Right forelimb (tissue), 1 donor: ENCODE measurements at places on chromosomes 6 and 20.
A peak's percentile ranks its signal among the peaks of the same experiment; 100 is the strongest.

DNA sequence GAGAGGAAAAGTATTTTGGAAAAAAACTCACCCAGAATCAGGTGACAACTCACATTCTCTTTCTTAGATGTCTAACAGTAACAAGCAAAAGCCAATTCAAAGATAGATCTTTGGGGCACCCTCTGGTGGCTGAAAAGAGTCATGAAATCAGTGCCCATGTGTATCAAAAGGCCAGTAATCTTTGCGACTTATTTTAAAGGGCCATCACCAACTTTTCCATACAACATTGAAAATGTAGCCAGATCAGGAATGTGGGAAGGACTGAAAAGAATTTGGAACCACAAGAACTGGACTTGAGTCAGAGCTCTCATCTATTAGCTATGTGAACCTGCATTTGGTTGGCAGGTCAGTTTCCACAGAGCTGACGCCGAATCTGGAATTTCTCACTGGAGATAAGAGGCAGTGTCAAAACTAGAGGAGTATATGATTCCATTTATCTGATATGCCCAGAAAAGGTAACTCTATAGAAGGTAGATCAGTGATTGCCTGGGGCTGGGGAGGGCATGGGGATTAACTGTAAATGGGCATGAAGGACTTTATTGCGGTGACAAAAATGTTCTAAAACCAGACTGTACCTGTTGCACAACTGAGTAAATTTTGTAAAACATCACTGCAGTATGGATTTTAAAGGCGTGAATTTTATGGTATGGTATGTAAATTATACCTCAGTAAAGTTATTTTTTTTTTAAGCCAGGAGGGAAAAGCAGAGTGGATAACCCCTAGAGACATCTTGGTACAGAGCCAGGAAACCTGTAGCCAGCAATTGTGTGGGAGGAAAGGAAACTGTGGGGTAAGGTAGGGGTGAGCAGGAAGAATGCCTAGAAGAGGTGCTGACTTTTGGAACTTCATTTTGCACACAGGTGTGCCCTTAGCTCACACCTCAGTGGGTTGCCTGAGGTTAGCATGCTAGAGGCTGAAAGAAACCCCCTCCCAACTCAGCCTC lies 117.1 kb upstream of the ASF1A start:
- DNase-seq = peak; percentile 70

GRCh38 chr6:116500969-116501433 lies 10.4 kb upstream of the CALHM5 start:
- no peak for DNase-seq

DNA sequence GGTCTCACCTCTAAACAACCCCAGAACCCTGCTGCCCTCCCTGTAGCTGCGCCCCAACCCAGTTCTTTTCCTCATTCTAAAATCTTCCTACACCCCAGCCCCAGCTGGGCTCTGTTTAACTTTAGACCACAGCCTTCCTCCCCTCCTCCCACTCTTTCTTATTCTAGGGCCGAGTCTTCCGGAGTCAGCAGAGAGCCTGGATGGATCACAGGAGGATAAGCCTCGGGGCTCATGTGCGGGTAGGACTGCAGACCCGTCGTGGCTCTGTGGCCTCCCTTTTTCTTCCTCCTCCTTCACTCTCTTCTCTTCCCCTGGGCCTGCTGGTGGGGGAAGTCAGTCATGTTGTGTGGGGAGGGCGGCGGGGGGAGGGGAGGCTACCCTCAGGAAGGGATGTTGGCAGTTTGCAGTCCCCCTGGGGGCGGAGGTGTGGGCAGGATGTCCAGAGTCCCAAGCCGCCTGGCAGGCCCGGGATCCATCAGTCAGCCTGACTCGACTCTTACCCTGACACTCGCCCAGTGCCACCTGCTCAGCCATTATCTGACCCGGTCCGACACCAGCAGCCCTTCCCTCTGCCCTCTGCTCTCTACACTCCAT lies 8.1 kb downstream of the CAPN11 start:
- DNase-seq = no peak

GRCh38 chr6:4020822-4021132 lies 58.2 kb downstream of the FAM217A start:
- DNase-seq = no peak

DNA sequence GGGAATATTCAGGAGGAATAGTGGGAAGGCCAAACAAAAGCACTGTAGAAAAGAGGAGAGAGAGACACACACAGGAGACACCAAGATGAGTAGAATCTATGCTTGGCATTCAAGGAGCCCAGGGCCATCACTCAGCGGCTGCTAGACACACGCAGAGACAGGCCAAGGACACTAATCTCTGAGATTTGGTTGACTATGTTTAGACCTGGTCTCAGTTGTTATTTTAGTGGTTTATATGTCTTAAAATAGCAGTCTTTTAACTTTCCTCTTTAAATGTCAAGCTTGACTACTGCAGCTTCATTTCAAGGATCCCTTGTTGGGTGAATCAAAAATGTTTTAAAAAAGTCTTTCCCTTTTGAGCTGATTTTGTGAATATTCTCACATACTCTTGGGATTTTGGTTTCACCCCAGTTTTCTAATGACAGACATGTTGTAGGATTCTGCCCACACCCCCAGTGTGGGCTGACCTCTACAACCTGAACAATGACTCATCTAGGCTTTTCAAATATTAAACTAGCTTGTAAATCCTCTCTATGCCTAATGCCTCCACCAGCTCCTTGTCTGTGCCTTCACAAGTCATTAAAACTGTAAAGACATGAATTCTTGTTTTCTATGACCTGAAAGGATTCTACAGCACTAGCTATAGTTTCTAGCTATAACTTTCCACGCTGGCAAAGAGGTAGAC lies 142.7 kb upstream of the EXOC2 start:
- no peak for DNase-seq

DNA sequence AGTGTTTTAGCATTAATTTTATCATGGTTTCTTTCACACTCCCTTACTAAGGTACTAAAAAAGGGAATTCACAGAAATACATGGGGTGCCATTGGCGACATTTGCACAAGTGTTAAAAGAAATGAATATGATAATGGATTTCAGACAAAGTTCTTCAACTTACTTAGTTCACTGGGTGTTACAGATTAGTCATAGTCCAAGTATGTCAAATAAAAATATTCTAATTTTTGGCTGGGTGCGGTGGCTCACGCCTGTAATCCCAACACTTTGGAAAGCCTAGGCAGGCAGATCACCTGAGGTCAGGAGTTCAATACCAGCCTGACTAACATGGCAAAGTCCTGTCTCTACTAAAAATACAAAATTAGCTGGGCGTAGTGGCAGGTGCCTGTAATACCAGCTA lies 286.1 kb upstream of the TFAP2D start:
- DNase-seq = no peak

DNA sequence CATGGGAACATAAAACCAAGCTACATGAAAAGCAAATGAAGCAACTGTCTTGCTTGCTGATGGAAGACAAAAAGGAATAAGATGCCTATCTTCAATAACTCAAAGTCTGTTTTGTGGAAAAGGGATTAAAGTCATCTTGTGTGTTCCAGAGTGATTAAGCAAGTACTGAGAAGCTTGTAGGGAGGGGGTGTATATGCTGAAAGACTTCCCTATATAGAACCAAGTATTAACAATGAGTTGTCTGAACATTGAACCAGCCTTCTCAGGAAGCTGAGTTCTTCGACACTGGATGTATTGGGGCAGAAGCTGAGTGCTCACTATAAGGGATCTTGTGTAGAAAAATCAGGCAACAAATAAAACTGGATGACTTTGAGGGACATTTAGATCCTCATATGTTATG lies 451.8 kb downstream of the CD83 start:
- DNase-seq = no peak

DNA sequence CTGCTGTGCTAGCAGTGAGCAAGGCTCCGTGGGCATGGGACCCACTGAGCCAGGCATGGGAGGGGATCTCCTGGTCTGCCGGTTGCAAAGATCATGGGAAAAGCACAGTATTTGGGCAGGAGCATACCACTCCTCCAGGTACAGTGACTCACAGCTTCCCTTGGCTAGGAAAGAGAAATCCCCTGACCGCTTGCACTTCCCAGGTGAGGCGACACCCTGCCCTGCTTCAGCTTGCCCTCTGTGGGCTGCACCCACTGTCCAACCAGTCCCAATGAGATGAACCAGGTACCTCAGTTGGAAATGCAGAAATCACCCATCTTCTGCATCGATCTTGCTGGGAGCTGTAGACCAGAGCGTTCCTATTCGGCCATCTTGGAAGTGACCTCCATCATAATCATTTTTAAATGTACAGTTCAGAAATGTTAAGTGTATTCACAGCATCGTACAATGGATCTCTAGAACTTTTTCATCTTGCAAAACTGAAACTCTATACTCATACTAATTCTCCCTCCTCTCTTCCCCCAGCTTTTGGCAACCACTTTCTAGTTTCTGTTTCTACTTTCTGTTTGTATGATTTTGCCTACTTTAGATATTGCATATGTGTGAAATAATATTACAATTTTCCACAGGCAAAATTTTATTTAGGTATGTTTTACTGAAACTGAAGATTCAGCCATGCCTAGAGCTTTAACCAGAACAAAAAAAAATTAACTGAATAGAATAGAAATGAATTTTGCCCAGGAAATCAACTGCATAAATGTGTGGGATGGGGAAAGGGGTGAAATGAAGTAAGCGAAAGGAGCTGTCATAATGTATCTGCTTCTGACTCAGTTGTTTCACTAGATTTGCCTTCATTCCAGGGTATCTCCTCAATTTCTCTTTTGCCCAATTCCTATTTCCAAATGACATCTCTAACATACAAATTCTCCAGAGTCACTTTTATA lies 100.0 kb downstream of the RWDD2A start:
- DNase-seq = no peak

DNA sequence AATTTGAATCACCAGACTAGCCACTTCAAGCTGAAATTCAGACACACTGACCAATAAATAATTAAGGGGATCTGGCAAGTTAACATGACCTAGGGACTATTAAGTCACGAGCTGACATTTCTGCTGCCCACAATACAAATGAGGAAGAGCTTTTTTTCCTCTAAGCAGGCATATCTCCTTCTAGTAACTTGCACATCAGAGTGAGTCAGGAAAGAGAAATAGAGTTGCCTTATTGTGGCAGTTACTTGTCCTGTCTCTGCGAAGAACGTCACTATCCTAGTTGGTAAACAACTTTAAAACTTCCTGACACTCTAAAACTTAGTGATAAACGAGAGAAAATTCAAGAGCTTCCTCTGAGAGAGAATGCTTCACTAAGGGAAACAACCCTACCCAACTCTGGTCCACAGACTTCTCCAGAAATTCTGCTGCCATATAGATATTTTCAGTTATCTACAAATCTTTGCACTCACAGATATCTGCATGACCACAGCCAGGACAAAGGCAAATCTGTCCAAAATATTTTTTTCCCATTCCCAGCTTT lies 4.2 kb downstream of the PLA2G7 start:
- no peak for DNase-seq

GRCh38 chr20:50333131-50333670 lies 142.6 kb downstream of the CEBPB start:
- DNase-seq = no peak

DNA sequence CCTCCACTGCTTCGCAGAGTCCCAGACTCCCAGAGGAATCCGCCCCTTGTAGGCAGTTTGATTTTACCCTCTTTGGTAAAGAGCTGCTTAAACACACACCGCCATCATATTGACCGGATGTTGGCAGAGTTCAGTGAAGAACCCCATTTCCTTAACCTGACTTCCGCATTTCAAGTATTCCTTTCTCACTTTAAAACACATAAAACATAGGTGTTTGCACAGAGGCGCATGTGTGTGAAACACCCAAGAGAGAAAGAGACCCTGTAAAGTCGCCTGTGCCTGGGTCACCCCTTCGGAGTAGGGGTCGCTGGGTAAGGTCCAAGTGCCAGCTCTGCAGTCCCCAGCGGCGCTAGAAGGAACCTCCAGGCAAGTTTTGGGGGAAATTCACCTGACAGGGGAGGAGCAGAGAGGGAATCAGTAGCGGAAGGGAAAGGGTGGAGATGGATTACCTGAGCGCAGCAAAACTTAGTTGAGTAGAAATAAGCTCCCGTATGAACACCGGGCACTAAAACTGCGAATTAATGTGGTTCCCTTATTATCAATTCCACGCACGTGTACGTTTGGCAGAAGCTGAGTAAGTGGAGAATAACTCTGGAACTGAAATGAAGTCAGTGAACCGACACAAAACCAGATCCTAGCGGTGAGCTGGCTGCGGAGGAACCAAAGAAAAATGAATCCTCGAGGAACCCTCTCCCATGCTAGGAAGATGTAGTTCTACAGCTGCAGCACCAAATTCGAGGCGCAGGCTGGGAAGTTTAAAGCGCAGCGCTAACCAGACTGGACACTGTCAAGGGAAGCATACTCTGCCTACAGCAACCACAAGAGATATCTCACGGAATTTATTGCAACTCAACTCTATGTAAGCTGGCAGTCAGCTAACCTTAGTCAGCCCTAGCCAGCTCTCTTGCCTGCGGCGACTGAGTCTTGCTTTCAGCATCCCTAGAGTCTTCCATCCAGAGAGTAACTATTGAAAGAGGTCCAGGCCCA lies 3.5 kb upstream of the HTR1B start:
- peak; percentile 48 for DNase-seq

DNA sequence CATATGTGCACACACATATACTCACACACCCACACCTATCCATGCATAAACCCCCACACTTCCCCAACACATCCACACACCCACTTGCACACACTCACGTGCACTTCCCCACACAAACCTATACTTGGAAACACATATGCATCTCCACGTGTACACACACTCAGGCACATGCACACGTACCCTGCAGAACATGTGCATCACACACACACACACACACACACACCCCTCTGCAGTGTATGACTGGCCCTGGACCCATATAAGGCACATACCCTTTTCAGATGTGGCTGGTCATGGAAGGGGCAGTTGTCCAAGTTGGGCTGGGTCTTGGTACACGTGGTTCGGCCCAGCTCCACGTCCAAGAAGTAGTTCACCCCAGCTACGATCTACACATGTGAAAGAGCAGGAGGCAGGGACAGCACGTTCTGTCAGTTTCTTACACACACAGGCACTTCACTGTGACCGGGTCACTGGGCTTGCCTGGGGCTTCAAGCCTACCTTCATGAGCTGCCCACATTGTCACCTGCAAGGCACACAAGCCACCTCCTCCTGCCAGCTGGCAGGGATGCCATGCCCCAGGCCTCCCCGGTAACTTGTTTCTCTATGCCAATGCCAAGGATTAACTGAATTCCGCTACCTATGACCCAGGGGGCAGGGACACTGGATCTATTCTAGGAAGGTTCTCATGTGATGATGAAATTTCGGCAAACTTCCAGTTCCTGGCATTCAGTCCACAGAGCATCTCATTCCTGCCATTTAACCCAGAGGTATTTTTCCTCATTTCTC lies 2.6 kb downstream of the CST3 start:
- DNase-seq = no peak

DNA sequence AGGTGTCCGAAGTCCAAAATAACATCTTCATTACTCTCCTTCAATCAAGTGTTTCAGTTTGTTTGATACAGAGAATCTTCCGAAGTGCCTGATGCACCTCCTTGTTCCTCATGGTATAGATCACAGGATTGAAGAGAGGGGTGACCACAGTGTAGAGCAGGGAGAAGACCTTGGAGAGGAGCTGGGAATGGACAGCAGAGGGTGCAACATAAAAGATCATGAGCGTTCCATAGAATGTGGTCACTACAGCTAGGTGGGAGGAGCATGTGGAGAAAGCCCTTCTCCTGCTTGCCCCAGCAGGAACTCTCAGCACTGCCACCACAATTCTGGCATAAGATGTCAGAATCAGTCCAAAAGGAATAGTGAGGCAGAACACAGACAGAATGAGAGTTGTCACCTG lies 11.9 kb downstream of the OR12D1 start:
- DNase-seq = no peak

GRCh38 chr20:46221256-46221833 lies 87.0 kb downstream of the CDH22 start:
- no peak for DNase-seq
